ENCODE measurements at places on chromosomes 6 and 20. TPM values are rescaled to one million over a fixed set of nuclear protein-coding genes. Genes with fewer than 3 reads are reported as not detected.

The CAGE1 gene
- 0.09 TPM for polyA plus RNA-seq

The TAP2 gene
- 9.9 TPM for polyA plus RNA-seq

The SOX18 gene
- 13.6 TPM for polyA plus RNA-seq

The TXLNB gene
- 2.3 TPM for polyA plus RNA-seq

The COL9A3 gene
- 20.5 TPM for polyA plus RNA-seq

The MYB gene
- 5.1 TPM for polyA plus RNA-seq

The GPX5 gene
- not detected for polyA plus RNA-seq

The SAPCD1 gene
- polyA plus RNA-seq, result 13.0 TPM

The AP5S1 gene
- 10.0 TPM for polyA plus RNA-seq

The MYBL2 gene
- 27.5 TPM for polyA plus RNA-seq

The NDUFAF5 gene
- polyA plus RNA-seq, result 33.1 TPM

The PLN gene
- 7.8 TPM for polyA plus RNA-seq

The SUMO4 gene
- polyA plus RNA-seq, result 0.80 TPM

The TMEM200A gene
- polyA plus RNA-seq, result 24.7 TPM

The IYD gene
- polyA plus RNA-seq, result 3.2 TPM

The C6orf47 gene
- 21.1 TPM for polyA plus RNA-seq

The OLIG3 gene
- not detected for polyA plus RNA-seq

The RAB44 gene
- polyA plus RNA-seq, result 0.08 TPM

The OPRL1 gene
- polyA plus RNA-seq, result 1.5 TPM

The CDH26 gene
- 0.41 TPM for polyA plus RNA-seq

The PCSK2 gene
- polyA plus RNA-seq, result 0.60 TPM

The TPD52L1 gene
- polyA plus RNA-seq, result 86.6 TPM

The PNRC1 gene
- 130 TPM for polyA plus RNA-seq

The JAG1 gene
- 196 TPM for polyA plus RNA-seq

The RHAG gene
- polyA plus RNA-seq, result 5.6 TPM

The BTN1A1 gene
- 0.15 TPM for polyA plus RNA-seq

The PCED1A gene
- polyA plus RNA-seq, result 54.4 TPM

The C6orf163 gene
- polyA plus RNA-seq, result 2.8 TPM

The SLC26A8 gene
- polyA plus RNA-seq, result 0.36 TPM

The ACAT2 gene
- polyA plus RNA-seq, result 33.7 TPM

The KIF3B gene
- 30.4 TPM for polyA plus RNA-seq

The SRSF12 gene
- polyA plus RNA-seq, result 7.7 TPM

The OR2H2 gene
- 0.16 TPM for polyA plus RNA-seq

The ZKSCAN4 gene
- polyA plus RNA-seq, result 10.6 TPM

The LAMP5 gene
- polyA plus RNA-seq, result 6.4 TPM

The FNDC11 gene
- 0.31 TPM for polyA plus RNA-seq

The ADGB gene
- polyA plus RNA-seq, result 0.15 TPM

The SGK2 gene
- 44.9 TPM for polyA plus RNA-seq

The OR12D3 gene
- not detected for polyA plus RNA-seq

The EYA4 gene
- 22.4 TPM for polyA plus RNA-seq

The IRF4 gene
- 0.36 TPM for polyA plus RNA-seq

The BANF2 gene
- not detected for polyA plus RNA-seq

The MUC22 gene
- not detected for polyA plus RNA-seq

The TGM2 gene
- polyA plus RNA-seq, result 35.2 TPM

The ITPR3 gene
- polyA plus RNA-seq, result 9.1 TPM

The GSTA5 gene
- polyA plus RNA-seq, result not detected

The MYLK2 gene
- polyA plus RNA-seq, result 0.56 TPM
